ENCODE measurements at places on chromosomes 1 and 21.

- no peak for DNase-seq
Observed at GRCh38 chr1:174841747-174842146, 158.0 kb upstream of the CACYBP start.

DNA sequence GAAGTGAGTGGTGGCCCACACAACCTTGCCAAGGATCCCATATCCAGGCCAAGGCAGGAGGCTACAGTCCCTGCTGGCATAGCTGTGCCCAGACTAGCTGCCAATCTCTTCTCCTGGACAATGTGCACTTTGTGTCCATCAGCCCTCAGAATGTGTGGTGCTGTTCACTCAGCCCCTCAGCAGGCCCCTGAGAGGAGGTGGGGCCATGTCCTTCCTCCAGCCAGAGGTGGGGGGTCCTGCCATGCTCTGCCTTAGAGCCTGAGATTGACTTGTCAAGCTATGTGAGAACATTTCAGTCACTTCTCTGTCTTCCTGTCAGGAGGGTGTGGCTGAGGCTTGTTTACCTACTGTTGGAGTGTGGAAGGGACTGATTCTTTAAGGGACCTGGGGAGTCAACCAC is 1.4 kb downstream of the NCF2 start:
- no peak for DNase-seq

DNA sequence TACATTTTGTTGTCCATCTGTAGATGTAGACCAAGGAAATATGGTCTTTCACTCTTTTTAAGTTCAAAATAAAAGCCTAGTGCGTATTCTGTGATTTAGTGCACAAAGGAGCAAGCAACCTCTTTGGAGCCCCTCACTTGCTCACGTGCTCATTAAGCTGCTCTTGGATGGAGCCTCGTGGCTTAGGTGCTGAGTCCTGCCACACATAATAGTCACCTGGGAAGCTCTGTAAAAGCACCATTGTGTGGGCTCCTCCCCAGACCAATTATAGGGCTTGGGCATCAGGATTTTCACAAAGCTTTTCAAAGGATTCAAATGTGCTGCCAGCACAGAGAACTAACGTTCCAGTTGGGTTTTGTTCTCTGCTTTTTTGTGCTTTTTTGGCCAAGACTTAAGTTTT is 85.0 kb downstream of the PCP4 start:
- no peak for DNase-seq

GRCh38 chr1:17235135-17235885 is 13.6 kb upstream of the PADI3 start:
- no peak for DNase-seq

DNA sequence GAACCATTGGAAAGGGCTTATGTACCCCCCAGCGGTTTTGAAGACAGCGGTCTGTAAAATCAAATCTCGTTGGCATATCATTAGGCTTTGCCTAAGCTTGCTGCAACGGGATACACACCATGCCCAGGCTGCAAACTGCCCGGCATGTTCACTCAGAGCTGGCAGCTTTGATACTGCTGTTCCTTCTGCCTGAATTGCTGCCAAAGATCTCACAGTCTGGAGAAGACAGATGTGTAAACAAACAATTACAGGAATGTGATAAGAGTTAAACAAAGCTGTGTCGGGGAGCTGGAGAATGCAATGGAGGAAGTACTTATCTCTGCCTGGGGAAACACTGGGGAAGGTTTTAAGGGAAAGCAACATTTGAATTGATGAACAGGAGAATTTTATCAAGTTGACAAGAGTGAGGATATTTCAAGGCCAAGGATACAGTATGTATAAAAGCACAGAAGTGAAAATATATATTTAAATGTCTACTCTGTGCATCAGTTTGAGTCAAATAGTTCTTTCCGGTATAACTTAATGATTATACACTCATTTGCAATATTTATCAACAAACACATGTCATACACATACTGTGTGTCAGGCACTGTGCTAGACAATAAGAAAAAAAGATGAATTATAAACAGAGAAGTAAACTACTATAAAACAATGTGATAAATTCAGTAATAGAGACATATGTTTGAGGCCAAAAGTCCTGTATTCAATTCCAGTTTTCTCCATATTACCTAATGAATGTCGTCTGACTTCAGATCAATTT is 29.9 kb downstream of the CHML start:
- DNase-seq, result no peak
